Left colon (tissue), 2 donors: ENCODE measurements at places on chromosomes 2 and 18.

- no peak for DNase-seq
These were observed 15.8 kb downstream of the TMEM200C start for GRCh38 chr18:5879479-5879882.

DNA sequence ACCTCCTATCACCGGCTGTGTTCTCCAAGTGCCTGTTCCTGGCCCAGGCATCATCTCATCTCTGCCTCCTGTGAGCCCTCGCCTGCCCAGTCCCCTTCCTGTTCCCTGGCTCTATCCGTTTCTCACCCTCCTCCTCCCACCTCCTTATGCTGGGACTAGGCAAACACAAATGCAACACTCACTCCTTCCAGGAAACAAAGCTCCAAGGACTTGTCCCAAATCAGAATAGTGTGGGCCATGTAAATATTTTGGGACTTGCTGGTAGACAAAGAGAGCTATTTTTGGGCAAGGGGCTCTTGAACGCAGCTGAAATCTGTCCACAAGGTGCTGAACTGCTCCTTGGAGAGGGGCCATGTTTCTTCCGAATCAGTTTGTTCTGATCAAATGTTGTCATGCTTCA is 25.3 kb downstream of the MBP start:
- DNase-seq, result no peak

GRCh38 chr2:65450810-65451209 is 18.4 kb upstream of the SPRED2 start:
- DNase-seq, result no peak

GRCh38 chr2:42124011-42124785 is 45.0 kb upstream of the EML4 start:
- no peak for DNase-seq

DNA sequence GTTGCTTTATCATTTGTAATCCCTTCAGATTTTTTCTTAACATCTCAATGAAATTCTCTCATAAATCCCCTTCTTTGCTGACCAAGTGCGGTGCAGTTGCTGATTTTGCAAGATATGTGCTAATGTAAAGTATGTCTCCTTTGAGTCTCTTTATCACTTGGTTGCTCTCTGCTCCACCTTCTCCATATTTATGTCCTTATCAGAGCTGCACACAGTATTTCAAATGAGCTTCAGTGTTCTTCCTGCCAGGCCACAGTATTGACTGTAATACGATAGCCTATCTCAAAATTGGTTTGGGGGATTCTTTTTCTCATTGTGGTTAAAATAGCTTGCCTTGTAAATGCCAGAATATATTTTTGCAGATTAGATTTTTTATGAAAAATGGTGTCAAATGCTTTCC is 32.2 kb downstream of the MAIP1 start:
- no peak for DNase-seq

DNA sequence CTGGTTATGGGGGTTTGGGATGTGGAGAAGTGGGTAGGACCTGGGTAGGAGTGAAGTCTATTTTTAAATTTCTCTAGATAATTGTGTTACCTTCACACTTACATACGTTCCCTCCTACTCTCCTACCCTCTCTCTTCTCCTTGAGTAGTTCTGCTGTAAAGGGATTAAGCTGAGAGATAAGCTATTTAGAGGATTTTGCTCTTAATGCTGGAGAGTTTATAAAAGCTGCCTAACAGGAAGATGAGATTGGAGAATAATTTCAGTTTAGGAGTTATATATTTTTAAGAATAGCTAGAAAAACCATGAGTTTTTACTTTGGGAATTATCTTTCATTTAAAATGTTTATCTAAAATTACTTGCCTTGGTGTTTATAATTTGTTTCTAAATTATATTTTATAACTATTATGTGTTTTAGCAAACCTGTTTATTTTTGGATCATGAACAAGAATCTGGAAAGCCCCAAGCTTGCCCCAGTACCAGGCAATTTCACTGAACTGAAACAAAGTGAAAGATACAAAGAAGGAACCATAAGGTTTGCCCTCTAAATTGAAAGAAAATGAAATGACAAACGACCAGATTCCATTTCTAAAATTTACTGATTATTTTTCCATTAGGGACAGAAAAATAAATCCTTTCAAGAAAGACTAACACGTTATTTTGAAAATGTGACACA is 101.5 kb downstream of the ZNF532 start:
- no peak for DNase-seq

- DNase-seq, result no peak
These were observed 29.1 kb upstream of the CPS1 start for GRCh38 chr2:210527286-210527685.

DNA sequence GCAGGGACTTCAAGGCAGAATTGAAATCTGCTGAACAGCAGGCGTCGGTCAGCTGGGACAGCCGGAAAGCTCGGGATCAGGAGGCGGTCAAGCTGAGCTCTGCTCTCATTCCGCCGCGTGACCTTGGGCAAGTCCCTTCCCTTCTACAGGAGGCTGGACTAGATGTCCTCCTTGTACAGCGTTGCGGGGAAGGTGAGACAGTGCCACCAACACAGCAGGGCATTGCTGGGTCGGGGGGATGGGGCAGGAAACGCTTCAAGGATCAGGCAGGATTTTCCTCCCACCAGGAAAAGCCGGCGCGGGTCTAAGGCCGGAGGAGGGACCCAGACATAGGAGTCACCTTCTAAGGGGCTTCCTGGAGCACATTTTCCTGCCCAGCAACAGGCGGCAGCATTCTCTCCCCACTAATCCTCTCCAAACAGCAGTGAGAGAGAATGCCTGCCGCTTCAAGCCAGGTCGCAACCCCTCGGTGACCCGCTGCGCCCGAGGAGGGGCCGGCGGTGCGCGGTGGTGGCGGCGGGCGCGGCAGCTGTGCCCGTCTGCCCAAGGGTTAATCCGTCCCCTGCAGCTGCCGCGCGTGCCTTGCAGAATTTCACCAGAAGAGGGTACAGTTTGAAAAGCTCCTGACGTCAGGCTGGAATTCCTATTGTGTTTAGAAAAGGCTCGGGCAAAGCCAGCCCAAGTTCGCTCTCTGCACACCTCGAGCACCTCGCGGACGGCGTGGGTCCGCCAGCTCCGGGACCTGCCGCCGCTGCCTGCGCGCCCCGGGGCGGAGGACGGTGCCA is at the start of gene KCNF1:
Gene KCNF1 (plus strand): TSS at position 644 of the 785 bp plus-strand sequence. CDS start 493 bp downstream, outside the sequence.
- DNase-seq, result peak; percentile 31

DNA sequence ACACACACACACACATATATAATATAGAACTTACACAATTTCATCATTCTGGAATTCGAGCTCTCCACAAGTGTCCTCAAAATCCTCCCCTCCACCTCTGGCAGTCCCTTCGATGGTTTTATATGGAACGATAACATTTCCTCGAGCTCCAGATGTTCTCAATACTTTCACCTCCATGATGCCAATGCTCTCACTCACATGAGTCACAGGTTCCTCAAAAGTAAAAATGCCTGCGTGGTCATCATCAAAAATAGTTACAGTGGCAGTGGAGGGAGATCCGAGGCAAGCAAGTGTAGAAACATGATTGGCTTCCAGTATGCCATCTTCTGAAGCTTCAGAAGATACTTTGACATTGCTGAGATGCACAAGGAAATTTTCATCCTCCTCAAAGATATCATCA is 23.5 kb downstream of the SLC8A1 start:
- DNase-seq, result no peak

DNA sequence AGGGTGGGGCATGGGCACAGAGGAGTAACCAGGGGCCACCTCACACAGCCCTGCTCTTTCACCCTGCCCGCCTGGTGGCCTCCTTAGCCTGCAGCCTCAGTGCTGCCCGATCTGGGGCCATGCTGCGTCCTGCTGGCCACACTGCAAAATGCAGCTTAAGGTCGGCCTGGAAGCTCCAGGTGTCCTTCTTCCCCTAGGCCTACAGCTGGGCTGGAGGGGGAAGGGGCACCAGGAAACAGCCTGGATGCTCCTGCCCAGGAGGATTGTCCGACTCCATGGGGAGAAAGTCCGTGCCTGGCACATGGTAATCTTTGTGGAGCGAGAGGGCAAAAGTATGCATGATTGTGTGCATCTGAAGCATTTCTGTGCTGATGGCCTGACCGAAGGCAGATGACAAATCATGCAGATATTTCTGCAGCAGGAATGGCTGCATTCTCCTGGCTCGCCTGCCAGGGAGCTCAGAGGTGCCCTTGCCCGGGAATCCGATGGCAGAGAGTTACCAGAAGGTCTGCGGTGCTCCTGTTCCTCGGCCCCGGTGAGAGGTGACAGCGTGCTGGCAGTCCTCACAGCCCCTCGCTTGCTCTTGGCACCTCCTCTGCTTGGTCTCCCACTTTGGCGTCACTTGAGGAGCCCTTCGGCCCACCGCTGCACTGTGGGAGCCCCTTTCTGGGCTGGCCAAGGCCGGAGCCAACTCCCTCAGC is 12.8 kb upstream of the ALPP start:
- peak; percentile 45 for DNase-seq

- no peak for DNase-seq
These were observed 13.0 kb upstream of the APCDD1 start for GRCh38 chr18:10441472-10441871.

DNA sequence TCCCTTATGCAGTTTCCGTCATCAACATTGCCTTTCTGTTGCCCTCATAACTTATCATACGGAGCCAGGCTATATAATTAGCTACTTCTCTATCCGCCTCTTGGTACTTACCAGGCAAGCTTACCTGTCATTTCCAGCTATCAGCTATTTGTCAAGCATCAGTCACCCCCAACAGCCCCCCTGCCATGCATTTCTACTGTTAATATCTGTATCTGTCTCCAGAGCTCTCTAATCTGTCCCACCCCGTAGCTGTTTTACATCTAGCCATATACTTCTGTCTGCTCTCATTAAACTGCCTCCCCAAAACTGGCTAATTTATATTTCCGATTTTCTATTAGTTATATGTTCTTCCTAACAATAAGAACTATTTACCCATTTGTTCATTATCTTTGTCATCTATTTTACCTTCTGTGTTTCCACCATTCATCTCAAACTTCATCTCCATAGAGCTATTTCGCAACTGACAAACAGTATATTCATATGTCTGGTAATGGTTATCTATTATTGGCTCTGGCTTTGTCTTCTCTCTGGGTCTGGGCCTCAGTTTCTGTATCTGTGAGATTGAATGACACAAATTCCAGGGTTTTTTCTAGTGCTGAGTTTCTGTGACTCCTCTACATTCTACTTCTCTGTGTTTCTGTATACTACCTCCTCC is 9.6 kb downstream of the EMX1 start:
- no peak for DNase-seq

DNA sequence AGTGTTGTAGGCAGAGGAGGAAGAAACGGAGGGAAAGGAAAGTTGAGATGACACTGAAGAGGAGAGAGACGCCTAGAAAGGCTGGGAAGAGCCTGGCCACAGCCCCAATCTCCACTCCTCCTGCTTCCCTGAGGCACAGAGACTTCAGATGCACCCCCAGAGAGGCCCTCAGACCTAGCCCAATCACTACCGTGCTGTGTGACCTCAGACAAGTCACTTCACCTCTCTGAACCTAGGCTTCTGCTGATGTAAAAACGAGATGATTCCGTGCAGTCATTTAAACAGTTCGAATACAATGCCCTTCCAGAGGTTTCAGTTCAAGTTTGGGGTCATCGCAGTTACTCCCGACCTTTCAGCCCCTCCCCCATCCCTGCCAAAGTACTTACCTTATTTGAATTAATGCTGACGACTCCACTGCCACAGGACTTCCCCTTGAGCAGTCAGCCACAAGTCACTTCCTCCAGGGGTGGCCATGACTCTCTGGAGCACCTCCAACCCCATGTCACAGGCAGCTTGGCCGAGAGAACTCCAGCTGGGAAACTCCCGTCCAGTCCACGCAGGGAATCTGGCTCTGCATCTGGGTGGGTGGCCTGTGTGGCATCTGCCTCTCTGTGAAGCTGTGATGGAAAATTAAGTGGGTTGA is 105.2 kb upstream of the ID2 start:
- DNase-seq, result no peak

GRCh38 chr2:168340931-168341330 is 93.5 kb upstream of the STK39 start:
- DNase-seq, result no peak

DNA sequence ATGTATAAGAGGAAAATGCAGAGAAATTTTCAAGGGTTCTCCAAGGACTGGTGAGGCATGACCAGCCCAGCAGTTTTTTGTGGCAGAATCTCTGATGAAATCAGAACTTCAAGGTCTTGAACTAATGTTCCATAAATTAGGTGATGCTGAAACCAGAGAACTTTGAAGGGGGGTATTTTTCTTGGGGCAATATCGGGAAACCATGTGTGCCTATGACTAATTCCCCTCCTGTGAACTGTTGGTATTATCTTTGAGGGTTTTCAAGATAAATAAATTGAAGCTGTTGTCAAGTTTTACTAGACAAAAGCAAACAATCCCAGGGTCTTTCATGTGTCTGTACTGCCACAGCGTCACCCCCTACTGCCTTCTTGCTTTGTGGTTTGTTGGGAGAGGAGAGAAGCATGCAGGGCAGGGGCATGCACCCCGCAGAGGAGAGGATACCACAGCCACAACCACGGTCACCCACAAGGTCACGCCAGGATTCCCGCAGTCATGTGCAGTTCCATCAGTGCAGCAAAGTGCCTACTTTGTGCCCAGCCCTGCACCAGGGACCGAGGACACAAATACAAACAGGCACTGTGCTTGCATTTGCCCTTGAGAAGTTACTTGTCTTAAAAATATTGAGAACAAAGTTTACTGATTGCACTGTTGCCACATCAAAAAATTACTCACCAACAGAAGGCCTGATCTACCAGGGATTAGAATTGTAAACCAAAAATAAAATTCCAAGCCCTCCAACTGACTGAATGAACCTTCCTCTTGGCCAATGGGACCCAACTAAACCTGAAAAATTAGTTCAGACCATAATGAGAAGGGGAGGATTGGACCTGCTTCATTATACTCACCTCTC is 413.3 kb upstream of the TRIB2 start:
- DNase-seq, result no peak

DNA sequence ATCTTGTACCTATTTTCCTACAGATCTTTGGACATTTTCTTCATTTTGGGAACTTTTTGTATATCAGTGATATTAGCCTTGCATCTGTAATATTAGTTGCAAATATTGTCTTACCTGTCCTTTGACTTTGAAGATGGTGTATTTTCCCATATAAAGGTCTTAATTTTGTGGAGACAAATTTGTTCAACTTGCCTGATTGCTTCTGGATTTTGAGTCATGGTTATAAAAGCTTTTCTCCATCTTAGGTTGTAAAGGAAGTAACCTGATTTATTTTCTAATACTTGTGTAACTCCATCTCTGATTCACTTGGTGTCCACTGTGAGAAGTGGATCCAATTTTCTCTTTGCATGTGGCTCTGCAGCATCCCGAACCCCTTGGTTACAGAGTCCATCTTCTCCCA is 97.7 kb upstream of the OTOS start:
- no peak for DNase-seq

DNA sequence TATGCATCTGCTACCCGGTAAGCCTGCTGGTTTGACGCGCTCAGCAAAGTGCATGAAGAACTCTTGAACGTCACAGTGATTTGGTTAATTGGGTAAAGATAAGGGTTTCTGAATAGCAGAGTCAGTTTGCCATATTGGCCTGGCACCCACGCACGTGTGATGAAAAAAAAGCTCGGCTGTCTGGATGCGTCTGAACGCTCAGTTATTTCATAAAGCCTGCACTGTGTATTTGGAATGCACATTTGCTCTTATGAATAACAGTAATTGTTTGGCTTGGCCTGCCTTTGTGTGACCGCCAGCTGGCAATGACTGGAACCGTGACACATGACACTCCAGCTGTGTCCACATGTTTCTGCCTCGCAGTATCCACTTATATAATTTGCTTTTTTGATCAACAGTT is 129.2 kb upstream of the MEIS1 start:
- peak; percentile 17 for DNase-seq

GRCh38 chr18:12254136-12254819 is at the start of gene CIDEA:
TSS of gene CIDEA (plus strand) at chr18:12254361. CDS start at chr18:12254384, 23 bp downstream.
- no peak for DNase-seq
